ENCODE measurements at places on chromosomes 7 and 10. TPM values are rescaled to one million over a fixed set of nuclear protein-coding genes. Genes with fewer than 3 reads are reported as not detected.

GCK gene
- 21.0 TPM for total RNA-seq

RELN gene
- total RNA-seq = 6.9 TPM

RBM17 gene
- total RNA-seq = 30.1 TPM

PLEKHS1 gene
- total RNA-seq = not detected

- DNase-seq = no peak
These were observed 501.6 kb upstream of the MKI67 start for GRCh38 chr10:128627811-128628210.

DNA sequence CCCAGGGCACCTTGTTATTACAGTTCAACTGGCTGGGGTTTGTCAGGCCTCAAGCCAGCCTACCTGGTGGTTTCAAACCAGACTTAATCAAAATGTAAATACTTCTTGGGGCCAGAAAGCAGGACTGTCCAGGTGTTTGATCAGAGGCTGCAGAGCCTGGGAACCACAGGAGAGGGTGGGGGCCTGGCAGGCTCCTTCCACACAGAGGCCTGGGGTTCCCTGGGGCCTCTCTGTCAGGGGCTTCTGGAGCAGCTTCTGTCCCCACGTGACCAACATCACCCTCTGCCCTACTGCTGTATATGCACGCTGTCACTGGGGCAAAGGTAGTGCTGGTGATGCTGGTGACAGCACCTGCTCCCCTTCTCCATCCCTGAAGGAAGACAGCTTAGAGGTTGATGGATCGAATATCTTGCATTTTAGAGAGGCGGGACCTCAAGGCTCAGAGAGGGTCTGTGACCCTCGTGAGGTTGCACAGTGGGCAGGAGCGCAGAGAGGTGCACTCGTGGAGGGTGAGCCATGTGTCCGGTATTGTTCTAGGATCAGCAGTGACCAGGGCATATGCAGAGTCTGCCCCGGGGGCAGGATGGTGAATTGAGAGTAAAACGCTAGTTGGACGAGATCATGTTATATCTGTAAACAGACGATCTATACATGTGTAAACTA, 95.4 kb downstream of the GRK5 start:
- no peak for DNase-seq

GRCh38 chr10:78471326-78471722, 437.7 kb downstream of the RPS24 start:
- DNase-seq = no peak

DNA sequence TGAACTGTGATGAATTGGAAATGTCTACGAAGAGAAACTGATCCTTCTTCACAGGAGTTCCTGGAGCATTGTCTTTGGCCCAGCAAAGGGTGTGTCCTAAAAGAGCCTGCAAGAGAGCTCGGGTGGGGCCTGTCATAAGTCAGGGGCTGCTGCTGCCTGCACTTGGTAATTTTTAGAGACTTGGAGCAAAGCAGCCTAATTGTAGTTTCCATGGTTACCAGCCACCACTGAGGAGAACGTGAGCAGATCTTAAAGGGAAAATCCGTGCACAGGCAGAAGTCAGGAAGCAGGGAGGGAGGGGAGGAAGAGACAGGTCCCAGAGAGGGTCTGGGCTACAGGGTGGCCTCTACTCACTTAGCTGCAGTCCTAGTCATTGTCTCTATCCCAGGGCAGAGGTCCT, 463.6 kb downstream of the PLXNA4 start:
- no peak for DNase-seq

GRCh38 chr7:27237735-27238334, 4.8 kb upstream of the EVX1 start:
- DNase-seq = no peak

DNA sequence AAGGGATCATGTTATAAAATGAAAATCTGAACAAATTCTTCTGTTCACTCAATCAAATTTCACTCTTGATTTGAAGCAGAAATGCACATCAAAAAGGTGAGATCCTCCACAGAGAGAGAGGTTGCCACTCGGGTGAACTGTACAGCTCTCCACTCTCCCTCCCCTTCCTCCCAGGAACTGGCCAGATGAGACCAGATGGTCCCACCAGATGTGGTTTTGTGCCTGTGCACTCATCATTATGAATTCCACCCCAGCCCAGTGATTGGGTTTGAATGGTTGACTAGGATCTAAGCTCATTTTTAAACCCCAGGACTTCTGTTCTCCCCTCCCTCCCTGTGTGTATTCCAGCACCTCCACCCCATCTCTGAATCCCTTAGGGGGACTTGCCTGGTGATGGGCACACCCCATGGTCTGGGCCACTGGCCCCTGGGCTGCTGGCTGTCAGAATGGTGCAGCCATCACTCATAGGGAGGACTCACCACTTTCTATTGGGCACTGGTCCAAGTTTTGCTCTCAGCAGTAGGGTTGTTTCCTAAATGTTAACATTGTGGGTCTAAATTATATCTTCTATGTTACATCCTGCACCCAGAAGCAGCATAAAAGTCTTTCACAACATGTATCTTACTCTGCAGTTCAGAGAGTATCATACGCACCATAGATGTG, 393.1 kb downstream of the TNS3 start:
- DNase-seq = no peak

DNA sequence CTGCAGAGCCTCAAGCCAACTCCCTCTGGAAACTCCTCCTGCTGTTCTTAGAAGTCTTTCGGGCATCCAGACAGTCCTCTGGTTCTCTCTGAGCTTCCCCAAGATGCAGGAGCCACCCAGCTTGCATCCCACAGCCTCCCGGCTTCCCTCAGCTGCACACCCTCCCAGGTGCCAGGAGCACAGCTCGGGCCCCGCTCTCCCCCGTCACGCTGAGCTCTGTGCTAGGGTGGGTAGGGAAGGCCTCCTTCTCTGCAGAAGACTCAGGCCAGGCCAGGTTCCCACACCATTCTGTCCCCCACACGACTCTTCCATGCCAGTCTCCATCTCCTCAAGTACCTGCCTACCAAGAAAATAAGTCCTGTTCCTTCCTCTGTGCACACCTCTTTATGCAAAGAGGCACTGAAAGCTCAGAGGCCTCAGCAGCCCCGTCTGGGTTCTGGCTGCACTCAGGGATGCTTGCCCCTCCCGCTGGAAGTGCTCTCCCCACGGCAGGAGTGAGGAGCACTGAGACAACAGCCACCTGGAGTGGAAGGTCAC, 537.1 kb downstream of the PTPRN2 start:
- no peak for DNase-seq

DNA sequence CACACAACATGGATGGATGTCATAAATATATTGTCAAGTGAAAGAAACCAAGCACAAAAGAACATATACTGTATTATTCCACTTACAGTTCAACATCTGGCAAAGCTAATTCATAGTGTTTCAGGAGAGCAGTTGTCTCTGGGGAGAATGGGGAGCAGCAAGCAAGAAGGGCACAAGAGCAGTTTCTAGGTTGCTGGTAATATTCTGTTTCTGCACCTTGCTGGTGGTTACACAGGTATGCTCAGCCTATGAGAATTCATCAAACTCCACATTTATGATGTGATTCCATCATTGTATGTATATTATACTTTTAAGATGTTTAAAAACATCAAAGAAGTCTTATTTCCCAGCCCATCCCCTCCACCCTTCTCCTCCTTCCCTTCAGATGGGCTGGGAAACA, 18.1 kb upstream of the PALS2 start:
- no peak for DNase-seq

DNA sequence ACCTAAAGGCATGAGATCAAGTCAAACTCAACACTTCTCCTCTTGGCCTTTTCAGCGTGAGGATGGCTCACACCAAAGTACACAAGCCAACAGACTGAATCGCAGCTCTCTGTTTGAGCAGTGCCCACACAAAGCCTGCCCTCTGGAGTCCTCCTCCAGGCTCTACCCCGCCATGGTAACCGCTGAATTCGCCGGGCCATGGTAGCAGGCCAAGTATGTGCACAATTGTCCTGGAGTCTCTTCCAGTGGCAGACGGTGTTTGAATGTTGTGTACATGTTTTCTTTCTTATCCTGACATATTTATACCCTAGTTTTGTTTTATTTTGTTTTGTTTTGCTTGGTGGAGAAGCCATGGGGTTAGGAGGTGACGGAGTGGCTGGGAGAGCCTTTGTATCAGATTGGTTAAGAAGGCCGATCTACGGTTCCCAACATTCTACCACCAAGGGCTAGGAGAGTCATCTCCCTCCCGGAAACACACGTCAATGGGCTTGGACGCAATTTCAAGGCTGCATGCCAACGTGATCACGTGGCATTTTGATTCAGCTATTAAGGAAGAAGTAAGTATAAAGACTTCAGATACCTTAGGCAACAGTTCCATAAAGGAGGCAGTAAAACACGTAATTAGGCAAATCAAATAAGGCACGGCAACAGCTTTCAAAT, 12.1 kb upstream of the SHH start:
- no peak for DNase-seq

GRCh38 chr7:17016402-17017010, 134.7 kb upstream of the AGR3 start:
- no peak for DNase-seq

GRCh38 chr7:5831196-5831595, 49.4 kb upstream of the OCM start:
- no peak for DNase-seq

Data from right atrium auricular region (tissue), 2 donors.